ENCODE measurements at places on chromosomes 2 and 18.
A peak's percentile ranks its signal among the peaks of the same experiment; 100 is the strongest.

GRCh38 chr2:199462956-199463692 lies 5.4 kb upstream of the SATB2 start:
- DNase-seq: peak; percentile 56

GRCh38 chr2:70002241-70002899 lies 40.9 kb upstream of the ASPRV1 start:
- DNase-seq: no peak

GRCh38 chr2:12910431-12910830 lies 193.7 kb downstream of the TRIB2 start:
- DNase-seq: no peak

GRCh38 chr2:33358878-33359277 lies 117.6 kb upstream of the RASGRP3 start:
- DNase-seq: no peak

GRCh38 chr2:45979065-45979464 lies 318.1 kb upstream of the EPAS1 start:
- DNase-seq: no peak

- DNase-seq: no peak
Observed at GRCh38 chr18:70640336-70640887, 351.6 kb downstream of the SOCS6 start.

- DNase-seq: peak; percentile 56
Observed at GRCh38 chr2:70777450-70777849, 9.4 kb upstream of the ADD2 start.

GRCh38 chr2:141341444-141341843 lies 789.4 kb downstream of the LRP1B start:
- DNase-seq: peak; percentile 96

- no peak for DNase-seq
Observed at GRCh38 chr2:205868053-205868452, 185.8 kb downstream of the NRP2 start.

GRCh38 chr2:212052412-212053159 lies 486.0 kb downstream of the ERBB4 start:
- peak; percentile 80 for DNase-seq

DNA sequence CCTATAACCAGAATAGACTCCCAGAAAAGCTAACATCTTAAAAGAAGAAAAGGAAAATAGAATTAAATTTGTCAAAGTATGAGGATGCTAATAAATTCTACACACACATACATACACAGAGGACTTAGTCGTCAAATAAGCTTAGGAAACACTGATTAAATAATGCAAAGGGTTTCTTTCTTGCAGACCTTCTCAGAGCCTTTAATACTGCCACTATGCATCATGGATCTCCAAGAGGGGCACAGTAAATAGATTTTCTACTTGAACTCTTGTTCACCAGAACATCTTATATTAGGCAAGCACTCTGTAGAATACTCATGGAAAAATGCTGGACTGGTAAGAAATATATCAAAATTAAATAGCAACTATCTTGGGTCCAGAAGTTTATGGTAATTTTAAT lies 69.4 kb downstream of the ANKRD44 start:
- DNase-seq: no peak

- DNase-seq: no peak
Observed at GRCh38 chr2:212359425-212360067, 179.1 kb downstream of the ERBB4 start.

GRCh38 chr18:11258039-11258610 lies 108.8 kb upstream of the PIEZO2 start:
- DNase-seq: no peak

GRCh38 chr2:10406016-10406415 lies 42.1 kb downstream of the ODC1 start:
- no peak for DNase-seq

DNA sequence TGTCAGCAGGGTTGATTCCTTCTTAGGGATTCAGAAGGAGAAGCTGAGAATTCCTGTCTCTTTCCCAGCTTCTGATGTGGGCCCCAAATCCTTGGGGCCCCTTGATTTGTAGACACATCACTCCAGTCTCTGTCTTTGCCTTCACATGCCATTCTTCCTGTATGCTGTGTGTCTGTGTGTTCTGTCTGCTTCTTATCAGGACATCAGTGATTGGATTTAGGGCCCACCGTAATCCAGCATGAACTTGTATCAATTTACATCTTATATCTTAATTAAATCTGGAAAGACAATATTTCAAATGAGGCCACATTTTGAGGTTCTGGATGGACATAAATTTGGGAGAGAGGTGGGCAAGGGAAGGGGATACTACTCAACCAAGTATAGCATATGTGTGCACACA lies 9.7 kb downstream of the NEUROD1 start:
- no peak for DNase-seq

DNA sequence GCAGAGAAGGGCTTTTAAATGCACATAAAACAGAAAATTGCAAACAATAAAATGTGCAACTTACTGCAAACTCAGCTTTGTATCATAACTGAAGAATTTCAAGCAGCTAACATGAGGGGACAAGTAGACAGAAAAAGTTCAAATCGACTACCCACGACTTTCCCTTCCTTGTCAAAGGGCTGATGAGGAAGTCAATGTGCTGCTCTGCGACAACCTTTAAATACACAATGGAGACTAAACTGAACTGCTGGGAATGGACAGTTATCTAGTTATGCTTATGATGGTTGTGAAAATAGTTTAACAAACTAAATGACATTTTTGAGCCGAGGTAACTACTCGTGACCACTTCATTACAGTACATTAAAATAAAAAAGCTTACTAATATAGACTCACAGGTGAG lies 84.1 kb downstream of the INO80D start:
- no peak for DNase-seq

DNA sequence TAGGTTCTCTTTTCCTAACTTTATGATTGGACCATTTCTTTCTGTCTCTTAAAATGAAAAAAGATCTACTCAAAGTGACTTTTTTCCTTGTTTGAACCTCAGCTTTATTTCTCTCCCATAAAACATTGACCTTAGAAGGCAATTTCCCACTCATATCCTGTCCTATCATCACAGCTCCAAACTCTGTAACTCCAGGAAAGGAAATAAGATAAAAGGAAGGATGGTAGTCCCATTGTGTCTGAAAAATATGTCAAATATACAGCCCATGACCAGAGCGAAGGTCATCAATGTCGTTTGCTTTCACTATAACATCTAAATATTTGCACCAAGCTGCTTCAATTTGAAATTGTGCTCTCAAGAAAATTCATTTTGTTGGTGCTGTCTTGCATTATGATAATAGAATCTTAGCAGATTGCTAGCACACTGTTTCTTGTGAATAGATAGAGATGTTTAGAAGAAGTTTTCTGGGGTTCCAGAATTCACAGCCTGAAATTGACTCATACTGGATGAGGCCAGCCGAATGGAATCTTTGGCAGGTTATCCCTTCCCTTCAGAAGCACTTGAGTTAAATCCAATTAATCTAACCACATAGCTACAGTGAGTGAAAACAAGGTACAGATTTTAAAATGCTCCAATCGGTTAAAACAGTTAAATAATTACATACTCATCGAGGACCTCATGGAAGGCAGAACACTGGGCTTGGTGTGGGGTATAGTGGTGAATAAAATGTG lies 95.1 kb downstream of the CRIM1 start:
- DNase-seq: peak; percentile 94

DNA sequence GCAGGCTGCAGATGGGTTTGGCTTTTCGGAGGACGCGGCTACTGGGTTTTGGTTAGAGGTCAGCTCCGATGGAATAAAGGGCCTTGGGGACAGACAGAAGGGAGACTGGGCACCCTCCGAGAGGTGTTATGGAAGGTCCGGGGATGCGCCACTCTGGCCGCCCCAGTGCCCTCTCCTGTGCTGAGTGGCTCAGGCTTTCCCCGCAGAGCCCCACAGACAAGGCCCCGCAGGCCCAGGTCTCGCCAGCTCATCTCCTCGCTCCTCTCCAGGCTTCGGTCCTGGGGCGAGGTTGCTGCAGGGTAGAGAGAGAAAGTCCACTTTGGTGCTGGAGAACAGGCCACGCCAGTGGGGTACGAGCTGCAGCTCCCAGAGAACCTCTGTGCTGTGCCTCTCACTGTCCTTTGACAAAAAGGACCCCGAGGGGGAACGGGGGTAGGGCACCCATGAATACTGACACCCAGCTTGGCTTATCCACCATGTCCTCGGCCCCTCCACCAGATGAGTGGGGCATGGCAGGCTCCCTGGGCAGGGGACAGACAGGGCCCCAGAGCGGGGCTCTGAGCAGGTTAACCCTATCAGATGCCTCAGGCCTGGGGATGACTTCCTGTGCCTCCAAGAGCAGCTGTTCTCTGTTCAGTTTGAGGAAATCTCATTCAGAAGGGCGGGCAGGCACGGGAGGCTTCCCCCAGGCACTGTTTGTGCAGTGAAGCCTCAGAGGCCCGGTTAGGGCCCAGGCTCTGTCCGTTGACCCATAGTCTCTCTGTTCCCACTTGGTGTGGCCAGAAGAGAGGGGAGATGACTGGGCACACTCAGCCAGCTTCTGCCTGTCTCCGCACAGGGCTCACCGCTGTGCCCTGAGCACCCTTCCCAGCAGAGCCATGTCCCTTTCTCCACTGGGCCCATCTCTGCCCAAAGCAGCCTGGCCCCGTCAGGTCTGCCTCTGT lies 15.7 kb upstream of the CNNM3 start:
- no peak for DNase-seq

- DNase-seq: no peak
Observed at GRCh38 chr2:168244318-168244717, 3.1 kb downstream of the STK39 start.

GRCh38 chr2:128984081-128984480 lies 665.4 kb upstream of the HS6ST1 start:
- no peak for DNase-seq

DNA sequence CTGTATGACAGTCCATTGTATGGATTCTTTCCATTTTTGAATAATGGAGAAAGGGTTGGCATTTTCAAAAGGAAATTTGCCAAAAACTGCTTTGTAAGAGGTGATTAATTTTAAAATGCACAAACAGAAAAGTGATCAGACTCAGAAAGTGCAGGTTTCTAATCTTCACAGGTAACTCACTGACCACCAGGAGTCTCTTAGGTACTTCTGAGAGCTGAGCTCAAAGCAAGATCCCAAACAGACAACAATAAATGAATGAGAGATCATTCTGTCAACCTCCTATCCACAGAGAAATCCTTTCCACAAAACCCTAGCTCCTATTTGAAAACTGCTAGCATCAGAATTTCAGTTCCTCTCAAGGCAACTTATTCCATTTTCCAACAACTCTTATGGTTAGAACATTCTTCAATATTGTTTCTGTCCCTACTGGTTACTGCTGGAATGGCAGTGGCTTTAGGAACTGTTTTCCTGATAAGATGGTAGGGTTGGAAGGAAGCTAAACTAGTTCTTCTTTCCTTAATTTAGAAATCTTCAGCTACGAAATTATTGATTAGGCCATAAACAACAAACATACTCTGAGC lies 20.6 kb upstream of the HAAO start:
- peak; percentile 22 for DNase-seq

- DNase-seq: no peak
Observed at GRCh38 chr2:176109192-176109901, 2.3 kb downstream of the HOXD11 start.

GRCh38 chr2:234343372-234343771 lies 153.5 kb downstream of the ARL4C start:
- DNase-seq: no peak

DNA sequence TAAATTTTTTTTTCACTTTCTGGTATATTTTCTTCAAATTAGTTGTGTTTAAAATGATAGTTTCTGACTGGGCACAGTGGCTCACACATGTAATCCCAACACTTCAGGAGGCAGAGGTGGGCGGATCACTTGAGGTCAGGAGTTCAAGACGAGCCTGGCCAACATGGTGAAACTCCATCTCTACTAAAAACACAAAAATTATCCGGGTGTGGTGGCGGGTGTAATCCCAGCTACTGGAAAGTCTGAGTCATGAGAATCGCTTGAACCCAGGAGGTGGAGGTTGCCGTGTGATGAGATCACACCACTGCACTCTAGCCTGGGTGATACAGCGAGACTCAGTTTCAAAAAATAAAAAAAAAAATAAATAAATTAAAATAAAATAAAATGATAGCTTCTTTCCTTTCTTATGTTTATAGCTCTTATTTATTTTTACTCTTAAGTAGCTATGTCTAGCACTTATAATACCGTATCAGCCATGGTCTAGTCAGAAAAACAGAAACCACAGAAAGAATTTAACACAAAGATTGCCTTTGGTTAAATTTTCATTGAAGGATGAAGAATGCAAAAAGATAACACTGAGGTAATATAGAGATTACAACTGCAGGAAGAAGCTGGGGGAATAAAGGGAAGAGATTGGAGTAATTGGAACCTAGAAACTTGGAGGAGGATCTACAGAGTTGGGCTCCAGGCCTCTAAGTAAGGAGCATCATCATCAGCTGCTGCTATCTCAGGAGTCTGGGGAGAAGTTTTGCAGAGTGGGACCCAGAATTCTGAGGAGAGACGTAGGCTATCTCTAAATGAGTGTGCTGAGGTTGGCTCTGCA lies 54.7 kb upstream of the MBOAT2 start:
- DNase-seq: peak; percentile 49

- no peak for DNase-seq
Observed at GRCh38 chr2:383178-383577, 95.3 kb upstream of the ALKAL2 start.

DNA sequence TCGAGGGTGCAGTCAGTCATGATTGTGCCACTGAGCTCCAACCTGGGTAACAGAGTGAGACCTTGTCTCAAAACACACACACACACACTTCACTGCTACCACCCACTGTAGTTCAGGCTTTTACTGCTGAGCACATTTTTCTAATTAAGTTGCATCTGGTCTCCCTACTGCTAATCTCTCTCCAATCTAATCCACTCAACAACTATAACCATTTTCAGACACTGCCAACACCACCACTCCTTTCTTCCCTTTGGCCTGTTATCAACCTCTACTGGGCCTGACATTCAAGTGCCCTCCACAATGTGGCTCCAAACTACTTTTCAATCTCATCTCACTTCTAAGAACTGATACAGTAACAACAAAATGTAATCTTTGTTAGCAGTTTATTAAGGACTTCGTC lies 44.8 kb downstream of the RMP24 start:
- DNase-seq: no peak

DNA sequence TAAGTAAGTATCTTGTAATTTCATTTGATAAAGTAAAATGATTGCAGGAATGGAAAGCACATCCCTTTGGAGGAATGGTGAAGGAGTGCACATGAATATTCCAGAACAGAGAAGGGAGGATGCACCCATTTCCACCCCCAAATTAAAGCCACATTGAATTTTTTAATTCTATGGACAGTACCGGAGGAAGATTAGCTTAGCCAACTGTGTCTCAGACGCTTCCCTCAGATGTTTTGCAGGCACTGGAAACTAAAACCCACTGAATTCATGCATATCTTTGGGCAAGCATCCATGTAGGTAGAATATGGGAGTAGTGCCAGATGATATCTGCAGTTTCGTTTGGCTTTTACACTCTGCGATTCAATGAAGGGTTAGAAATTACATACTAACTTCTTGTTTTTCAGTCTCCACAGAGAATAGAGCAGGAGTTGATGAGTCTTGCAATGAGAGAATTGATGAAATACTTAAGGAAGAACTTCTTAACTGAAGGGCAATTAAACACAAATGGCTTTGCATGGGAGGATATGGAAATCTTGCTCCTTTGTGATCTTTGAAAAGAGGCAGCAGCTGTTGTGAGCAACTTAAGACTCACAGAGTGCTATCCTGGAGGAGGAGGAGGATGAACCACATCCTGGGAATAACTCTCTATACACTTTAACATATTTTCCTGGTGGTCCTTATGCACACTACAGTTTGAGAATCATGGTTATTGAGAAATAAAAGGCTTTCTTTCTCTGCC lies 71.7 kb upstream of the MYO3B start:
- no peak for DNase-seq
